ENCODE measurements at places on chromosomes 7 and 10.

DNA sequence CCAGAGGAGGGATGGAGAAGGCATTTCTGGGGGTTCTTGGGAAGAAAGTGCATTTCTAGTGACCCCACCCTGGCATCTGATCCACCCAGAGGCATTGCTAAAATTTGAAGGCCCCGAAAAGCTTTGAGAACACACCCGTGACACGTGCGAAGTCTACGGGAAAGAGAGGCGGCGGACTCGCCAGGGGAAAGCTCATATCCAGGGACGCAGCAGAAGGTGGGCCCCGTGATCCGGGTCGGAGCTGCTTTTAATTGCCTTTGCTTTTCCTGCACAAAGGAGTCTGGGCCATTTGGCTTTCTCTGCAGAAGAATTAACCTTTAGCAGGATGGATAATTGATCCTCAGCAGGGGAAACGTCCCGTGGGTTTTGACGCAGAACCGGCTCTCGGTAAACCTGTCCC, 50.3 kb downstream of the CARD11 start:
- no peak overlapping the region for H3K4me3 ChIP-seq
- DNase-seq: no peak
- peaks cover 5% of the 10 kb centered on the region for H3K4me1 ChIP-seq
- H3K36me3 ChIP-seq: peaks cover 79% of the 10 kb centered on the region

GRCh38 chr7:1228545-1229201, 4.0 kb upstream of the UNCX start:
- DNase-seq: no peak
- H3K36me3 ChIP-seq: peaks cover 4% of the 10 kb centered on the region
- no peak overlapping the region for H3K27ac ChIP-seq
- peaks cover 2% of the 10 kb centered on the region for H3K4me1 ChIP-seq

DNA sequence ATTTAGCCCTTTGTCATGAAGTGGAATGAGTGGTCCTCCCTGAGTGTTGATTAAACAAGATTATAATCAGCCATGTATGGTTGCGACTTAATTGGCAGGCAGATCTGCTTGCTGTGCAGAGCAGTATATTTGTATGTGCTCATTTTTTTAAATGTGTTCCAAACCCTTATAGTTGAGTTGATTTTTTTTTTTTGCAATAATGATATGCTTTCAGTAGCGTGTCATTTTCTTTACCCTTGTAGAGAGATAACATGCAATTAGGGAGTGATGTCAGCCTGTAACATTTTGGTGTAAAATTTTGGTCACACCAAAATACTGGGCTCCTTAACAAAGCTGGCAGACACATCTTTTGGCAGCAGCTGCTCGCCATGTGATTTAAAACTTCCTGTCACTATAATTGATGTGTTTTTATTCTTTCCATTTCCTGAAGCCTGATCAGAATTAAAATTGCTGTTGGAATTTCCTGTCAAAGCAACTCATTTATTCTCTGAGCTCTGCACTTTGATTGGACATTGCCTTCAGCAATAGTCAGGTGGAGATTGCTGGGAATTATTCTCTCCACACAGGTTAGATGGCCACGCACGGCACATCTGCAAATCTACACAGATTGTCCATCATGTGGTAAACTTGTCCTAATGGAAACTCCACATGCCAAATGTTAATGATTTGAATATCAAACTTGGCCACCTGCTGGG, 125.3 kb downstream of the DYNC1I1 start:
- DNase-seq: no peak
- H3K4me1 ChIP-seq: no peaks in the 10 kb centered on the region
- H3K27me3 ChIP-seq: no peaks in the 10 kb centered on the region
- no peak overlapping the region for H3K27ac ChIP-seq
- no peaks in the 10 kb centered on the region for H3K36me3 ChIP-seq
- H3K4me3 ChIP-seq: no peak overlapping the region

GRCh38 chr7:150756166-150756565, 18.9 kb downstream of the GIMAP5 start:
- H3K36me3 ChIP-seq: peaks cover 3% of the 10 kb centered on the region
- no peak for DNase-seq
- peaks cover 43% of the 10 kb centered on the region for H3K4me1 ChIP-seq
- peaks cover 3% of the 10 kb centered on the region for H3K27me3 ChIP-seq

DNA sequence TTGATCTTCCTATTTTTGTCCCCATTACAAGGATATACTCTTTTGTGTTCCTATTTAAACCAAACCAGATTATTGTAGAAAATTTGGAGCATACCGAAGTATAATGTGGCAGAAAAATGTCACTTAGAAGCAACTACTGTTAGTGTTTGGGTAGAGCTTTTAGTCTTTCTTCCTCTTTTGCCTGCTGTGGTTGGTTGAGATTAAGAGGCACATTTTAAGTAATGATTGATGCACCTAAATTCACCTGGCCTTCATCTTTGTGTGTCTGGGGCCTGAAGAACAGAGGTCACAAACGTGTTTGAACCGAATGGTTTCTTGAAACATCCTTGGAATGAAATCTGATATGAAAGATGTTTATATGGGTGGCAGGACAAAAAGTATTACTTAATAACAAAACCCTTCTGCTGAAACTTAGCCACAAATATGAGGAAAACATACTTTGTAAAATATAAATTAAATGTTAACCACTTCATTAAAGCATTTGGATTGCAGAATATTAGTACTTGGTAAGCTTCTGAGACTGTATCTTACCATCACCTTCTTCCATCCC, 2.6 kb downstream of the BPGM start:
- no peak for DNase-seq
- peak overlapping the region; percentile 60 for H3K4me3 ChIP-seq
- peaks cover 31% of the 10 kb centered on the region for H3K4me1 ChIP-seq
- H3K27me3 ChIP-seq: no peaks in the 10 kb centered on the region
- no peak overlapping the region for H3K27ac ChIP-seq

DNA sequence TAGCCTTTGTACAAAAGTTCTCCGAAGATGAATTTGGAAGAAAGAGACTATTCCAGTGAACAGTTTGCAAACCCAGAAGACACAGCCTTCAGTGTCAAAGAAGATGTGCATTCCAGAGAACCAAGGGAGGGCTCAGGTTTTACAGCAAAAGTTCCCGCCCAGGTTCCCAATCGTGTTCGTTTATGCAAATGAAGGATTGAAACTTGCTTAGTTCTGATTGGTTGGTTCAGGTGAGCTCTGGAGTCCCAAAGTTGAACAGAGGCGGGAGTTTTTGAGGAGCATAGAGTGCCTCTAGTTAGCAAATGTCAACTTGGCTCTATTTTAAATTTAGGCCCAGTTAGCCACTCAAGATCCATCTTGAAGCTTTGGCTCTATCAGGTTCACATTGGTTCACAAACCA, 51.3 kb downstream of the TMEM270 start:
- no peak overlapping the region for H3K4me3 ChIP-seq
- no peak overlapping the region for H3K27ac ChIP-seq
- H3K27me3 ChIP-seq: peaks cover 4% of the 10 kb centered on the region
- DNase-seq: no peak

GRCh38 chr7:129438839-129439651, 4.8 kb downstream of the STRIP2 start:
- DNase-seq: peak; percentile 84
- no peaks in the 10 kb centered on the region for H3K27me3 ChIP-seq
- peak overlapping the region; percentile 32 for H3K4me3 ChIP-seq
- peaks cover 11% of the 10 kb centered on the region for H3K36me3 ChIP-seq
- H3K27ac ChIP-seq: peak overlapping the region; percentile 38

- no peaks in the 10 kb centered on the region for H3K27me3 ChIP-seq
- no peak overlapping the region for H3K27ac ChIP-seq
- no peak overlapping the region for H3K4me3 ChIP-seq
- no peak for DNase-seq
- H3K36me3 ChIP-seq: peaks cover 27% of the 10 kb centered on the region
- peaks cover 4% of the 10 kb centered on the region for H3K4me1 ChIP-seq
These were observed 52.3 kb upstream of the ANTXRL start for GRCh38 chr10:46234431-46235060.

- H3K4me3 ChIP-seq: no peak overlapping the region
- H3K27me3 ChIP-seq: no peaks in the 10 kb centered on the region
- H3K4me1 ChIP-seq: peaks cover 6% of the 10 kb centered on the region
- H3K36me3 ChIP-seq: peaks cover 2% of the 10 kb centered on the region
- DNase-seq: no peak
These were observed 32.2 kb downstream of the IL15RA start for GRCh38 chr10:5945190-5945509.

DNA sequence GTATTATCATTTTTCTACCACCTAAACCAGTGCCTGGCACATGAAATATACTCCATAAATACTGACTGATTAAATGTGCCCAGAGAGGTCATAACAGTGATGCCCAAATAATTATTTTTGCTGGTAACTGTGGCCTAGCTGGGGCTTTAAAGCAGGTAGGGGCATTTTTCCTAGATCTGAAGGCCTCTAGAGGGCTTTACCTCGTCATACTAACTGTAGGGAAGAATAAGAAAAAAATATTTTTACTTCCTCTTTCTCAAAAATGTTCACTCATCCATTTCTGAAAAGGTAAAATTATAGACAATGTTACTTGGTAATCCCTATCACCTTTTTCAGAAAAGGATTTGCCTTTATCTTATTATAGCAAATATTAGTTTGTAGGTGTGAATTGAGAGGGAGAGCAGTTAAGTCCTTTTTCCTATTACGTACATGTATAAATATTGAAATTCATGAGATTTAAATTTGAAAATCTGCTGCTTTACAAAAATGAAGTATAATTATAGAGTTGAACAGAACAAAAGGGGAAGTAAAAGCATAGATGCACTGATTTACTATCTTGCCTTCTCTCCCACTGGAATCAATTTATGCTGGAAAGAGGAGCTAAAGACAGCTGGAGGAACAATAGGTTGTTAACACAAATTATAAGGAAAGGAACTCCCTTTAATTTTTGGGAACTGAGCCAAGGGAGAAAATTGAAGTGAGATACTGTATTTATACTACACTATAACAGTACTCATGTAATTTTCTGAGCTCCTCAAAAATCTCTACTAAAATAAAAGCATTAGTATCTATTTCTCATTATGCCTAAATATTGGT, 71.5 kb upstream of the NOBOX start:
- no peak for DNase-seq
- H3K36me3 ChIP-seq: no peaks in the 10 kb centered on the region
- H3K27ac ChIP-seq: no peak overlapping the region
- no peaks in the 10 kb centered on the region for H3K27me3 ChIP-seq
- H3K4me3 ChIP-seq: no peak overlapping the region

- no peaks in the 10 kb centered on the region for H3K4me1 ChIP-seq
- H3K4me3 ChIP-seq: no peak overlapping the region
- H3K36me3 ChIP-seq: no peaks in the 10 kb centered on the region
- H3K27me3 ChIP-seq: no peaks in the 10 kb centered on the region
- H3K27ac ChIP-seq: no peak overlapping the region
- DNase-seq: no peak
These were observed 96.9 kb downstream of the IQUB start for GRCh38 chr7:123437447-123437995.

DNA sequence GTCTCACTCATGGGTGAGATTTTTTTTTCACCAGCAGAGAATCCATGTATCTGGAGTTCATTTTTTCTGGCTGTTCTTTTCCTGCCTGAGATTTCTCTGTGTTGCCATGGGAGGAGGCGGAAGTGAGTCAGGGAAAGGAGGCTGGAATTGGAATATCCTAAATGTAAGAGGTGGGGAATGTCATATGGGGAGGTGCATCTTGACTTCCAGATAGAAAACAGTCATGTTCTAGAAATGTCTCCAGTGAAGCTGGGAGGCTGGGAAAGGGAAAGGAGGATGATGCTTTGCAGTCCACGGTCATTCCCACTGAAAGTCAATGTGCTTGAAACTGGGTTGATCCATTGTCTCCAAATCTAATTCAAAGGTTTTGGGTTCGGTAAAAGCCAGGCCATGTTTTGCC, 39.7 kb upstream of the HPS1 start:
- no peak overlapping the region for H3K27ac ChIP-seq
- no peaks in the 10 kb centered on the region for H3K36me3 ChIP-seq
- H3K4me1 ChIP-seq: peaks cover 4% of the 10 kb centered on the region
- no peaks in the 10 kb centered on the region for H3K27me3 ChIP-seq
- no peak overlapping the region for H3K4me3 ChIP-seq

- H3K4me1 ChIP-seq: no peaks in the 10 kb centered on the region
- H3K4me3 ChIP-seq: no peak overlapping the region
- no peaks in the 10 kb centered on the region for H3K36me3 ChIP-seq
- no peak for DNase-seq
These were observed 48.5 kb upstream of the LAMB1 start for GRCh38 chr7:108051454-108051853.

GRCh38 chr7:26365077-26365900, 73.6 kb downstream of the SNX10 start:
- H3K4me3 ChIP-seq: no peak overlapping the region
- H3K27ac ChIP-seq: peak overlapping the region; percentile 39
- H3K27me3 ChIP-seq: no peaks in the 10 kb centered on the region
- H3K4me1 ChIP-seq: peaks cover 13% of the 10 kb centered on the region
- DNase-seq: peak; percentile 33

DNA sequence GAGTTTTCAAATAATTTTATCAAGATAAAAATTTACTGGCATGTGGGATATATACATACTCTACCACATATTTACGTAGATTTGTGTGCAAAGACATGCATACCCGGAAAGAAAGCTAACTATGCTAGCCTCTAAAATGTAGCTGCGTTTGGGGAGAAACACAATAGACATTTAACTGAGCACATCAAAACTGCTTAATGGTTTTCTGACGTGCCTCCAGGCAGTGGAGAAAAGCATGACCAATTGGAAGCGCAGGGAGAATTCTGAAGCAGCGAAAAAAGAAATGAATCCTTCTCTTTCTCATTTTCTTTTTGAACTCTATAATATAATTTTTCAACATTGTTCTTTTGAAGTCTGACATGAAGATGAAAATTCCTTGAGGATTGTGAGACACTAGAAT, 60.3 kb upstream of the LYZL1 start:
- H3K36me3 ChIP-seq: no peaks in the 10 kb centered on the region
- DNase-seq: no peak
- no peak overlapping the region for H3K4me3 ChIP-seq
- no peaks in the 10 kb centered on the region for H3K4me1 ChIP-seq

GRCh38 chr10:77921395-77921794, 5.2 kb downstream of the DLG5 start:
- no peak overlapping the region for H3K27ac ChIP-seq
- peaks cover 2% of the 10 kb centered on the region for H3K36me3 ChIP-seq
- DNase-seq: no peak
- peaks cover 6% of the 10 kb centered on the region for H3K4me1 ChIP-seq
- H3K27me3 ChIP-seq: peaks cover 20% of the 10 kb centered on the region

DNA sequence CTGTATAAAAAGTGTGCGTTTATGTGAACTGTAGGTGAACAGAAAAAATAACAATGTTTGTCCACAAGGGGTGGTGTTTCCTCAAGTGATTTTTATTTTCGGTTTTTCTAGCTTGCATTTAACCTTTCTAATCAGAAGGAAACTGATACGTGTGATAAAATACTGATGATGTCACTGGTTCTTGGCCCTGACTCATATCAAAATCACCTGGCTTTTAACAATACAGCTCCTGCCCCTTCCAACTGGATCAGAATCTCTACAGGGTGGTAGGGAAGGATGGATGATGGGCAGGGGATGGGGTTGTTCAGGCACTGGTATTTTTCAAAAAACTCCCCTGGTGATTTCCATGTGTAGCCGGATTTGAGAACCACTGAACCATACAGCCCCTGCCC, 10.9 kb downstream of the NPFFR1 start:
- no peak overlapping the region for H3K27ac ChIP-seq
- DNase-seq: peak; percentile 27
- H3K36me3 ChIP-seq: no peaks in the 10 kb centered on the region
- peaks cover 8% of the 10 kb centered on the region for H3K27me3 ChIP-seq
- no peak overlapping the region for H3K4me3 ChIP-seq

- peaks cover 48% of the 10 kb centered on the region for H3K36me3 ChIP-seq
- H3K4me1 ChIP-seq: no peaks in the 10 kb centered on the region
- no peak overlapping the region for H3K4me3 ChIP-seq
- no peaks in the 10 kb centered on the region for H3K27me3 ChIP-seq
These were observed 11.6 kb downstream of the IMPDH1 start for GRCh38 chr7:128398016-128398840.

Data from T-helper 2 cell treated with Interferon-gamma antibody and Interleukin-4, amounts not matched to agents 5 μg/mL and 100 μg/mL, for 36 hours (primary cell).